Hepatocyte (in vitro differentiated cells): ENCODE measurements at places on chromosomes 5 and 9.

DNA sequence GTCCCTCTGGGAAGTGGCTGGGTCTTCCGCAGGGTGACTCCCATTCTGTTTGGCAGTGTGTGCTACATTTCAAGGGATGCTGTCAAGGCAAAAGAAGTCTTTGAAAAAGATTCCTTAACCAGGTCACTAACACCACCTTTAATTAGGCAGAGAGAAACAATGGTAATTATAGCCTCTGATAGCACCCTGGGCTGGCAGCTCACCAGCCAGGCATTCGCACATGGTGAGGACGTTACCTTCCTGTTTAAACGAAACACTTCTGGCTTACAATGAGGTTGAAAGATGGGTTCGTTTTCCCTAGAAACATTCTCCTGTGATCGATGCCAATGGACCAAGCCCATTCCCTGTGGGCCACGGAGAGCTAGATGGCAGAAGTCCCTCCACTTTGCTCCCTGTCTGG is 230.1 kb upstream of the PANK3 start:
- DNase-seq, result no peak

DNA sequence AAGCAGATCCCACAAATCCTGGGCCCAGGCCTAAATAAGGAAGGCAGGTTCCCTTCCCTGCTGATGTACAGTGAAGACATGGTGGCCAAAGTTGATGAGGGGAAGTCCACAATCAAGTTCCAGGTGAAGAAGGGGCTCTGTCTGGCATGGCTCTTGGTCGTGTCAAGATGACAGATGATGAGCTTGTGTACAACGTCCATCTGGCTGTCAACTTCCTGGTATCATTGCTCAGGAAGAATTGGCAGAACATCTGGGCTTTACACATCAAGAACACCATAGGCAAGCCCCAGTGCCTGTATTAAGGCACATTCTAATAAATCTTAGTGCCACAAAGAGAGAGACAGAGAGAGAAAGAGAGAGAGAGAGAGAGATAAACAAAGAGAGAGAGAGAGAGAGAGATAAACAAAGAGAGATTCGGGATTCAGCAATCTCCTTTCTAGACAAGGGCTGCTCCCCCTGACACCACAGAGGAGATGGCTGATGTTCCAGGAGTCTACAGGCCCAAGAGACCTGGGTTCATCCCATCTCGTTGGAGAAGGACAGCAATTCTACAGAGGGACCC is 45.5 kb upstream of the HSPA9 start:
- no peak for DNase-seq

GRCh38 chr5:132134384-132134783 is 60.8 kb downstream of the CSF2 start:
- DNase-seq, result no peak

GRCh38 chr9:130987738-130988399 is 21.1 kb upstream of the LAMC3 start:
- no peak for DNase-seq

- no peak for DNase-seq
These were observed 45.2 kb upstream of the NOTCH1 start for GRCh38 chr9:136590821-136591752.

- DNase-seq, result no peak
These were observed 1309.2 kb upstream of the C9orf72 start for GRCh38 chr9:28882529-28882928.

DNA sequence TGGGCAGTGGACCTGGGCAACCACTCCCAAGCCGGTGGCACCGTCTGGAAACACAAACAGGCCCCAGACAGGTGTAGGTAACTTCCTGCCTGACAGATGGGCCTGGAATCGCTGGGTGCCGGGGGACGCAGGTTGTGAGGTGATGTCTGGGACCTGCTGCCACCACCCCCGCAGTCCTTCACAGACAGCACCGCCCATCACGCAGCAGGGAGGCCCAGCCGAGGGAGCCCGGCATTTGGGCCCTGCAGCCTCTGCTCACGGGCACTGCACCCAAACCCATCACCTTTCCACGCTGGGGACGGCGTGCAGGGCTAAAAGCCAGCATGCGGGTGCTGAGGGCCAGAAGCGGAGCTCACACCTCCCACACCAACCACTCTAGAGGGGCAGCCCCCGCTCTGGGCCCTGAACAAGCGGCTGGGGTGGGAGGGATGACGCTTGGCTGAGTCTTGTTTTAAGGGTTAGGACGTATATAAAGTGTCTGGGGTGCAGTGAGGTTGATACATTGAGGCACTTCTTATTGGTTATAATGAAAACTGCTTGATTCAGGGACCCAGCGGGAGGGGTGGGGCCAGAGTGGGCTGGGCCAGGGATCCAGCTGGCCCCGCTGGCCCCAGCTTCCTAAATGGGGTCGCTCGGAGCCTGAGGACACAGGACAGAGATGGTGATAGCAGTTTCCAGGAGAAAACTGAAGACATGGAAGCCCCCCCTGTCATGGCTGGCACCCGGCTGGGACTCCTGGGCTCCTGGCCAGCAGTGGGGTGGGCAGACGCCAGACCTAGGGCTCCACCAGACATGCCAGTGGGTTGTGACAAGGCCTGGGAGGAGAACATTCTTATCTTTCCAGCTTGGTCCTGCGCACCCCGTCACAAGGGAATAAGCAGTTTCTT is 11.3 kb downstream of the MYMK start:
- DNase-seq, result no peak

DNA sequence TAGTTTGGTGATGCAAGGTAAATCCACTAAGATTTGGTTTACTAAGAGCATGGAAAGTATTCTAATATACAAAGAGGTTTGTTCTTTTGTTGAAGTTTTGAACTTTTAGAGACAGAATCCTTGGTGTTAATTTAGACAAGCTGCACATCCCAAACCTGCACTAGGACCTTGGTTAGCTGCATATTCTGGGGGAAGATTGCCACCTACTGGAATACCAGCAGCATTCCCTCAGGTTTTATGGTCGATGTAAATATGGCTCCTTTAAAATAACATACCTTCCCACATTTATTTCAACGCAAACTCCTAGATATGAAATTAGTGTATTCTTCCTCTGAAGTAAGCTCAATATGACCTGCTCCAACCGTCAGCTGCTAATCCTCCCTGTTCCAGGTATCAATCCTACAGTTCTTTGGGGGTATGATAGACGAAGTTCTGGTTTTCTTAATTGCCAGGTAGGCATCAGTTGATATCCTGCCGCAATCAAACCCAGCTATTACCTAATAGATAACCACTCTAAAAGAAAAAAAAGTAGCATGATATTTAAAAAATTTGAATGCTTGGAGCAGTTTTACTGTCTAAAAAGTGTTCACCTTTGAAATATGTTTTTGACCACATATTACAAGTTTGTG is 624.1 kb downstream of the ISL1 start:
- DNase-seq, result peak; percentile 75

GRCh38 chr9:127149463-127150390 is 27.3 kb upstream of the ANGPTL2 start:
- DNase-seq, result no peak

DNA sequence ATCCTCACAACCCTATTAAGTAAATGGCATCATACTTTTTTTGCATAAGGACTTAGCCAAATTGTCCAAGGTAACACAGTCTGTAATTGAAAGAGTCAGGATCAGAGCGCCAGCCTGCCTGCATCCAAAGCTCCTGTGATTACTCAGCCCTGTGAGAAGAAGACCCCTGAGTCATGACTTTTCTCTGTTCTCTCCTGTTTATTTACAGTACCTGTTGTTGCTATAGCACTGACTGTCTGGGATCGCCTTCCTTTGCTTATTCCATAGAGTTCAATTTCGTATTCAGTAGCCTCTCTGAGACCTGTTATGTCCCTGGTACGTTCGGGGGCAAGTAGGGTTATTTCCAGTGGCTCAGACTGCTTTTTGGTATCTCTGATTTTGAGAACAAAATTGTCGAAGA is 71.8 kb downstream of the TNC start:
- DNase-seq, result no peak

DNA sequence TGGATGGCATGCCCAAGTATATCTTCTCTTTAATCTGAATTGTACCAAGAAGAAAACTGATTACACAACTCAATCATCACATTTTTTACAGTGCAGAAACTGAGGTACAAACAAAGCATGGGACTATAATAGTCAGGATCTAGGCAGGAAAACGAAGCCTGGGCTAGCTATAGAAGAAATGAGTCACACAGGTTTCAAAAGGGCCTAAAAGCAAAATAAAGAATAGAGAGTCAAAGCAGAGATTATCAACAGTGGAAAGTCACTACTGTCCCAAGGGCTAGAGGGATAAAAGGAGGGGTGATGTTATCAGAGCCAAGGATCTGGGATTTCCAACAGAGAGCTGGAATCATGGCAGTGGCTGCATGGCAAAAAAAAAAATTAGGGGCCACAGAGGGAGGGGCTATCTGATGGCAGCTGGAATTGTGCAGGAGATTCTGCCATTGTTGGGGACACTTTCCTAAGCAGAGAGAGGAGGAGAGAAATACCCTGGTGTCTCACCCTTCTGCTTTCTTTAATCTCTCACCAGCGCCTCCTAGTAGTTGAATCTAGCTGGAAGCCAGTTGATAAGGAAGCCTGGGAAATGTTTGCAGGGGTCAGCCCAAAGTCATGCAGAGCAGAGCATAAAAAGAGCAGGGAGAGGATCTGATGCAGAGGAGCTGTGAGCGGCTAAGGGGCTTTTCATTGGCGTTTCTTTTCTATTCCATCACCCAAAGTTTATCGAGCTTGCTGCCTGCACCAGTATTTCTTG is 343.2 kb downstream of the ACTL7B start:
- no peak for DNase-seq

- DNase-seq, result no peak
These were observed 44.8 kb upstream of the SLC1A3 start for GRCh38 chr5:36561601-36562000.

- peak; percentile 83 for DNase-seq
These were observed 316.6 kb downstream of the AGTPBP1 start for GRCh38 chr9:85425153-85425611.

GRCh38 chr5:58273711-58274110 is 186.2 kb downstream of the PLK2 start:
- no peak for DNase-seq

DNA sequence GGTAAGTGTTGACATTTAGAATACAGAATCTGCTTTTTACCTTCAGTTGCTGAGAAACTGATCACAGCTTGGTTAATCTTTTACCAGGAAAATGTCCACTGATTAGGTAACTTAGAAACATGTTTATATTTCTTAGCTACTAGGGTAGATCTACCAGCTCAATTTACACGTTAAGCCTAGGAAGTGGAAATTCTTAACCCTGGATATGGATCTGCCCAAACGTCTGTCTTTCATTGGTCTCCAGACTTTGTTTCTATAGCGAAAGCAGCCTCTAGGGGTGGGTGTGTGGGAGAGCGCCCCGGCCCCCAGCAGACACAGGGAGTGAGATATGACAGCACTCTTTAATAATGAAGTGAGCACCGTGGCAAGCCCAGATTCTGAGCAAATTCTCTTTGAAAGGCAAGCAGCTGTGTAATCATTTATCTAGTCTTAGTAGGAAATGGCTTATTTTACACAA is 141.6 kb upstream of the ZNF608 start:
- DNase-seq, result peak; percentile 32

DNA sequence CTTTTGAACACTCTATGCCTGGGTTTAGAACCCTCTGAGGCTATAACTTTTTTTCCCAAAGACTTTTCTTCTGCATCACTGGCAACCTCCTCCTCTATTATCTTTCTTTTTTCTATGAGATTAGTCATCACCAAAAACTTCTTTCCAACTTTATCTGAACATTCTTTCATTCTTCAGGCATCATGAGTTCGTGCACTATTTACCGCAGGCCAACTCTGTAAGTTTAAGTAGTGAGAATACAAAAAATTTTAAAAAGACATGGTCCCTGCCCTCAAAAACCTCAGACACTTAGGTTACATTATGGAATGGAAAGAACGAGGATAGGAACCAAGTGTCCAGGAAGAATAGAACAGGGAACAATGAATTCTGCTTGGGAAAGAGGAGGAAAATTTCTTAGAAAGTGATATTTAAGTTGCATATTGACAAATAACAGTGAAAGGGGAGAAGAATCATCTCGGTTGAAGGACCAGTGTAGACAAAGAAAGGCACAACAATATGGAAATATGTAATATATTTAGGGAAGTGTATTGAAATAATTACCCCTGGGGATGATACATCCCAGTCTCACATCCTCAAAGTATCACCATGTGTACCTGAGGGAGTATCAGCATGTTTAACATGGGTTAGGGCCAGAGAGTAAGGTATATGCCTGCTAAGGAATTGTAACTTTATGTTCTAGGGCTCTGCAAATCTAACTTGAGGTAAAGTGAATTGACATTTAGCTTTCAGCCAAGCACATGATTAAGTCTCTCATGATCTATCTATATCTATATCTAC is 196.5 kb upstream of the NREP start:
- DNase-seq, result no peak

DNA sequence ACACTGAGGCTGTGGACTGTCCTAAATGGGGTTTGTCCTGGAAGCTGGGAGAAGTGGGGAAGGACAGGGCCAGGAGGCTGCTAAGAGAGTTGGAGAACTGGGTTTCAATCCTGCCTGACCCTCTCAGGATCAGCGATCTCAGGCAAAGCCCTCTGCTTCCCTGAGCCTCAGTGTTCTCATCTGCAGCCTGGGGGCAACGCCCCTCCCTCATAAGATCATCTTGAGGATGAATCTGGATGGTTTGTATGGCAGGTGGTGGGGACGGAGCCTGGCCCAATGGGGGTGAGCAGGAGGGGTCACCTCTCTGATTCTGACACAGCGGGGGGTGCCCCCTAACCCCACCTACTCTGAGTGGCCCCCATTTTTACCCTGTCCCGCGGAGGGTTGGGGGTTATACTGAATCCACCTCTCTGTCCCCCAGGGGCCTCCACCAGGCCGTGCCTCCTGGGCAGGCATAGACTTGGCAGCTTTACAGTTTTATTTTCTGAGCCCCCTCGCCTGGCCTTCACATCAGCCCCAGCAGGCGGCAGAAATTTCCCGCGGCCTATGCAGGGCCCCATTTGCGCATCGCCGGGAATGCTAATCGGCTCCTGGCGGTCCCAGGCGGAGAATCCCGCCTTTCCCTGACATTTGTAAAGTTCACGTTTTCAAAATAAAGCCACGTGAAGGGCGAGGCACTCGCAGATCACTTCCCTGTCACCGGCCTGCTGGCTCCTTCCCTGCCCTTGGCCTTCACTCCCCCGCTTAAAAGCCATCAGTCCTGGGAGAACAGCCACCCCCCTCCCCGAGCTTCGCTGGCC is 17.8 kb upstream of the LAMC3 start:
- no peak for DNase-seq

DNA sequence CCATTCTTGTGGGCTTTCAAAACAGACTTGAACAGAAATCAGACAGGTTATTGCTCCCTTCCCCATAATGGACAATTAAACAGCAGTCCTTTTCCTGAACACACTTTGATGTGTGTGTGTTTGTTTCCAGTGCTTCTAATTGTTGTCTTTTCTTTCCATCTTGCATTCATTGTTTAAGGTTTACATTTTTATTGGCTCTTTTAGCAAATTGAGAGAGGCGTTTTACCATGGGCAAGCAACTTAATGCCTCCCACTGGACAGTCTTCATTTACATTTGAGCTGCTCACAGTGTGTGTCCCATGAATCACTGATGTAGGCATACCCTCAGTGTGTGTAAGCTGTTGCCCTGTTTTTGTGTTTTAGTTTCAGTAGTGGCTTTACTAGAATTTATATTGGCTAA is 25.0 kb downstream of the WDR36 start:
- DNase-seq, result no peak
